ENCODE measurements at places on chromosomes 2 and 18.

DNA sequence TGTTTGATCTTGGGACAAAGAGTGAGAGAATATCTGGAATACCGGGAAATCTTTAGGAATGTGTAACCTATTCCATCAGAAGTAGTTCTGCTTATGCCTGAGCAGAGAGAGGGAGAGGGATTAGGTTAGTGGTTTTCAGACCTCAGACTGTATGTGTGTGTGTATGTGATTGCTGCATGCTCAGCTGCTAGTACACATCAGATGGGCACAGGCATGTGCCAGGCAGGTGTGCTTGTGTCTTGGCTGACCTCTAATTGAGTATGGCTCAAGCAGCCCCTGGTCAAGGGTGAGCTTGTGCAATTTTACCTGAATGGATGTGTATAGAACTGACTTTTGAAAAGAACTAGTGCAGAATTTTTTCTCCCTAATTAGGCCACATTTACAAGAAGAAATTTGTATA, 91.2 kb downstream of the INSIG2 start:
- no peak for DNase-seq

DNA sequence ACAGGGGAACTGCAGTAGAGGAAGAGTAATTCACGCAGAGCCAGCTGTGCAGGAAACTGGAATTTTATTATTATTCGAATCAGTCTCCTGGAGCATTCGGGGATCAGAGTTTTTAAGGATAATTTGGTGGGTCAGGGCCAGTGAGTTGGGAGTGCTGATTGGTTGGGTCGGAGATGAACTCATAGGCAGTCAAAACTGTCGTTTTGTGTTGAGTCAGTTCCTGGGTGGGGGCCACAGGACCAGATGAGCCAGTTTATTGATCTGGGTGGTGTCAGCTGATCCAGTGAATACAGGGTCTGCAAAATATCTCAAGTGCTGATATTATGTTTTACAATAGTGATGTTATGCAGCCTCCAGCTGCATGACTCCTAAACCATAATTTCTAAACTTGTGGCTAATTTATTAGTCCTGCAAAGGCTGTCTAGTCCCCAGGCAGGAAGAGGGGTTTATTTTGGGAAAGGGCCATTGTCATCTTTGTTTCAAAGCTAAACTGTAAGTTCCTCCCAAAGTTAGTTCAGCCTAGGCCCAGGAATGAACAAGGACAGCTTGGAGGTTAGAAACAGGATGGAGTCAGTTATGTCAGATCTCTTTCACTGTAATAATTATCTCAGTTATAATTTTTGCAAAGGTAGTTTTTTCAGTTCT, 67.0 kb downstream of the ASAP2 start:
- DNase-seq = no peak

DNA sequence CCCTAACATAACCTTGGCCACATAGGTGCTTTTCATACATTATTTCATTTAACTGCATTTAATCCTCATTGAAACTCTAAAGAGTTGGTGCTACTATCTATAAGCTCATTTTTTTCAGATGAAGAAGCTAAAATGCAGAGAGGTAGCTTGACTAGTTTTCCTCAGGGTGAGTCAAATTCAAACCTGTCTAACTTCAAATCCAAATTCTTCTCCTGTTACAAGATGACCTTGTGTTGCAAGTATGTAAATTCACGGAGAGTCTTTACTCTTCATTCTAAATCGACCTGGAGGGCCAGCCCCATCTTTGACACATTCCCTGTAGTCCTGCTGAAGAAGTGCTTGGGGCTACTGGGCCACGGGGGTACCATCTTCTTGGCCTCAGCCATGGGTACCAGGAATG, 8.2 kb upstream of the SETBP1 start:
- DNase-seq = no peak

DNA sequence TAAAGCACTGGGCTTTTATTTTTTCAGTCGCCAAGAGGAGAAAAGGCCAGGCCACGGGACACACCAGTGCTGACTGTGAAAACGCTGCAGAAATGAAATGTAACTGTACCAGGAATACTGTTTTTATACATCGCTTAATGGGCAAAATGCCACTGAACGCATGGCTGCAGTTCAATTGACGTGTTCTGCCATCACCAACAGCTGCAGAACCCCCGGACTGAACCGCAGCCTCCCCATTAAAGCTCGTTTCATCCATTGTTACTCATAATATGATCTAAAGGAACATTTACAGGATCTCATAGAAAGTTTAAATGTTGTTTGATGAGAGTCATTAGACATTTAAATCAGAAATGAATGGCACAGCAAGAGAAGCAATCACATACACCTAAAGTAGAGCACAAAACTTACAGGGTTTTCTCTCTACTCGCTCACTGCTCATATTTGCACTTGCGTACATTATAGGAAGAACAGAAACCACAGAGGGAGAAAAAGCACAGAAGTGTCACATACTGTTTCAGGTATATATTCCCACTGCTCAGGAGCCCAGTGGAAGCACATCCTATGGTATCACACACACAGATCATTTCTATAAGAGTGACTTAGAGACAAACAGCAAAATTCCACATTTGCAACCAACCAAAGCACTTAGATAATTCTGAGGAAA, 35.3 kb downstream of the TCF4 start:
- DNase-seq = peak; percentile 74

Data from DMS79 (cell line).